ENCODE measurements at places on chromosomes 6 and 20.

DNA sequence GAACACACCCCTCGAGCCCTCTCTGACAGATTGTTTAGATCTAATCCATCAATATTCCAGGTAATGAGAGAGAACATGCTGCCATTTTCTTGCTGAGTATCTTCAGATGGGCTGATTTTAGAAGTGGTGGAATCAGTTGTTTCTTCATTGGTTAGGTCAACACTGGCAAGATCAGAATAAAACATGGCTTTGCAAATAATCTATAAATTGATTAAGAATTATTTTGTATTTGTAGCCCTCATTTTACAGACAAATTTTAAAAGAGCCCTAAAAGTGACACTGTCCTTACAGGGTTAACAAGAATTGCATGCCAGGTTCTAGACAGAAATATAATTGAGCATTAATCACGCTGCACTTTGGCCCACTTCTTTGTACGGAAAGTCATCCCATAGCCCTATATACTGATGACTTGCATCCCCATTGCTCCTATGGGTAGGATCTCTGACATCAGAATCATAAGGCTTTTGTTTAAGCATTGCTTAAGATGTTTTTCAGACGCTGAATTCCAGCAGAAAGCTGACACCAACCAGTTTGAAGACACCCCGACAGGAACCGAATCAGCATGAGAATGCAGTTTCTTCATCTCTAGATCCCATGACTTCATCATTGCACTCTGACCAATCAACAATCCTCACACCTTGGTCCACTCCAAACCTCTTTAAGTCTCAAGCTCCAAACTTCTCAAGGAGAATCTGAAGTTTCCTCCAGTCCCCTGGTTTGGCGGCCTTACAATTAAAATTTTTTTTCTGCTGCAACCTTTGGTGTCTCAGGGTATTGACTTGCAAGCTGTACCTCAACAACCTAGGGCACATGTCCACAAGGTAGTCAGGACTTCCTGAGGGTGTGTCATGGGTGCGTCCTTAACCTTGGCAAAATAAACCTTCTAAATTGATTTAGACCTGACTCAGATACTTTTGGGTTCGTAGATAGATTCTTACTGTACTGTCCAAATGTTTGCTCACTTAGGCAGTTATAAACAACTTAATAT, 7.8 kb downstream of the TDP2 start:
- DNase-seq, result no peak

- no peak for DNase-seq
Measured at GRCh38 chr6:130903007-130903406, 75.8 kb downstream of the SMLR1 start.

GRCh38 chr6:4889701-4890100, 113.5 kb downstream of the CDYL start:
- DNase-seq, result no peak

- DNase-seq, result no peak
Measured at GRCh38 chr6:135522965-135523692, 25.6 kb upstream of the AHI1 start.

GRCh38 chr6:143394389-143394788, 56.1 kb downstream of the ADAT2 start:
- DNase-seq, result no peak

DNA sequence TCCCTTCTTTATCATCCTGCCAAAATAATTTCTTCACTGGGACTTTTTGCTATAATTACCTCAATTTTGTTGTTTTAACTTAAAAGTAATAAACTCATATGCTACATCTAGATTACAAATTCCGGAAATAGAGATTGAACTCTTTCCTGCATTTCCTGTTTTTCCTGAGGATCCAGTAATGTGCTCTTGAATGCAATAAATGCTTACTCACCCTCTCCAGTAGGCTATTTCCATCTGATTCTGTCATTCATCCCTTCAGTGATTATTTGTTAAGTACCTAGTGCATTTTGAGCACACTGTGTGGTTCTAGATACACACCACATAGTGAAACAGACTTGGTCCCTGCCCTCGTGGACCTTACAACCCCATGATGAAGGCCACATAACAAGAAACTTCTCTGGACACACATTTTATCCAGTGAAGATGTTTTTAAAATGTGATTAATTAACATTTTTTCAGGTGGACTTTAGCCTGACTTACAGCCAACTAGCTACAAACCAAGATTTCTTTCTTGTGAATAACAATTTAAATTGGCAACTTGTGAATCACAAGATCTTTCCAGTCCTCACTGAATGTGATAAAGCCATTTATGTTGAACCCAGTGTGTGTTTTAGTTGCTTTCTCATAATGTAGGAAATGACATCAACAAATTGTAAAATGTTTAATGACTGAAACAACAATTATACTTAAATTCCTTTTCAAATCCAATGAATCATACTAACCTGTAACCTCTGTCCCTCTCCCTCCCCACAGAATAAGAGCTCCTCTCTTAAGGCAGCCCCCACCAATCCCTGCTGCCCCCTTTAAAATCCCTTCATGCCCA, 272.3 kb downstream of the KHDC1L start:
- no peak for DNase-seq

DNA sequence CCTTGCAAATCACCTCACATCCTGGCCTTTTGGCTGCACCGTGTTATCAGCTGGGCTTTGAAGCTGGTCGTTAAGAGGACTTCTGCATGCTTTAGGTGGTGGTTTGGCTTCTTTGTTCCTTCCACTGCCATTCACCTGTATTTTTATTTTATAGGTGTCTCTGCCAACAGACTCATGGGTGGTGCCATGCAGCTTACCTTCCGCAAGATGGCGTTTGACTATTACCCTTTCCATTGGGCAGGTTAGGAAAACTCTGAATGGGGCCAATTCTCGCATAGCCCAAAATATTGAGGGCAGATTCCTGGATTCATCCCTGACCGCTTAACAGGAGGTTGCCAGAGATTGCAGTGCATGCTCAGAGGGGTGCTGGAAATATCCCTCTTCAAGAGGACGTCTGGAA, 32.4 kb downstream of the TAF11 start:
- no peak for DNase-seq

DNA sequence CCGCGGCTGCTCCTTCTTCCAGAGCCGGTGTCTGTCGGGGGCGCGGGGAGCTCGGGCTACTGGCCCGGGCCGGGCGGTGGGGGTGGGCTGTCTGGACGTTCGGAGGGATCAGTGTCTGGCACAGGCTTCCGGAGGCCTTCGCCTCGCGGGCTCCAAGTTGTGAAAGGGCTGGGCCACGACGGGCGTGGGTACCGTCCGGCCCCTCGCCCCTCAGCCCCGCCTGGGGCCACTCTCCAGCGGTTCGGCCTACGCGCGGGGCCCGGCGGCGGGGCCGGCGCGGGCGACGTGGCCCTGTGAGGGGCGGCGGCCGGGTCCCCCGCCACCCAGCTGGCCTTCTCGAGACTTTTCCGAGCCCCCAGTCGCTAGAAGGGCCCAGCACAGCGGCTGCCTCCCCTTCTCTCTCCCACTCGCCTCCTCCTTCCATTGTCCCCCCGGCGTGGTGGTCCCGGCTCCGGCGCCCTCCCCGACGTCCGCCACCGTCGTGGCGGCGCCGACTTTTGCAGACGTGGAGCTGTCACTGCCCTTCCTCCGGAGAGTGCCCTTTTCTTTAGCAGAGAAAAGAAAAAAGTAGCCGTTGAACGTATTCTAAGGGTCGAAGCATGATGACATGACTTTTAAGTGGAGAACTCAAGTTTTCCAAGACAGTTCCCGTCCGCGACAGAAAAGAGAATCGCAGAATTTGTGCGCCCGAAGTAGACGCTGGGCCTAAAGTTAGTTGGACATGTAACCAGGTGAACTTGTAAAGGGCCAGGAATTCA, 571 bp downstream of the ITCH start:
- DNase-seq, result no peak

DNA sequence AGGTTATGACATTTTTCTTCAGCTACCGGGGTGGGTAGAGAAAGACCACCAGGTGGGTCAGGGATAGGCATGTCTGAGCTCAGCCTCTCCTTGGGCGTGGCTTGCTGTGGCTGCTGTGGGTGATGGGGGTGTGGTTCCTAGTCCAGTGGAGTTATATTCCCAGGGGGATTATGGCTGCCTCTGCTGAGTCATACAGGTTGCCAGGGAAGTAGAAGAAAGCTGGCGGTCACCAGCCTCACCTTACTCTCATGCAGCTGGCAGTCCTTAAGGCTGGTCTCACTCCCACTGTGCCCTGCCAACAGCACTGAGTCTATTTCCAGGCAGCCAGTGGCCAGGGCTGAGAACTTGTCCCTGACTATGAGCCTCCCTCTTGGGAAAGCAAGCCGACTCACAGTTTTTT, 130.0 kb downstream of the SCP2D1 start:
- DNase-seq, result no peak

- peak; percentile 9 for DNase-seq
Measured at GRCh38 chr20:7926767-7927166, 13.5 kb downstream of the HAO1 start.

GRCh38 chr6:124963831-124964763, 1.9 kb downstream of the RNF217 start:
- no peak for DNase-seq

- no peak for DNase-seq
Measured at GRCh38 chr6:16399158-16399557, 160.8 kb downstream of the GMPR start.

DNA sequence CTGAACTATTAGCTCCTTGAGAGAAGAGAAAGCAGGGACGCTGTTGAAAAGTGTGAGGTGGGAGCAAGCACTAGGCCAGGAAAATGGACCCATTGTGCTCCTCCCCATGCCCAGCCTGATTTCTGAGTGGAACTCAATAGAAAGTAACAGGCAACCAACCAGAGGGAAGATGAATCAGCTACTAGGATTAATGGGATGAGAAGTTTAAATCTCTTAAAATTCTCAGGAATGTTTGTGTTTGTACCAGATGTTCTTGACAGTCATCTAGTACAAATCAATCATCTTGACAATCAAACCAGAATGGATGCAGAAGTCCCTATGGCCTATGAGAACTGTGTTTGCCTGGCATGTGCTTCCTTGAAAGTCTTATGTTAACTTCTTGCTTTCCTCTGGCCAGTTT, 48.9 kb downstream of the HDDC2 start:
- no peak for DNase-seq

GRCh38 chr20:53964067-53964466, 106.3 kb downstream of the BCAS1 start:
- DNase-seq, result no peak

GRCh38 chr6:100946021-100946540, 65.0 kb upstream of the ASCC3 start:
- DNase-seq, result no peak

DNA sequence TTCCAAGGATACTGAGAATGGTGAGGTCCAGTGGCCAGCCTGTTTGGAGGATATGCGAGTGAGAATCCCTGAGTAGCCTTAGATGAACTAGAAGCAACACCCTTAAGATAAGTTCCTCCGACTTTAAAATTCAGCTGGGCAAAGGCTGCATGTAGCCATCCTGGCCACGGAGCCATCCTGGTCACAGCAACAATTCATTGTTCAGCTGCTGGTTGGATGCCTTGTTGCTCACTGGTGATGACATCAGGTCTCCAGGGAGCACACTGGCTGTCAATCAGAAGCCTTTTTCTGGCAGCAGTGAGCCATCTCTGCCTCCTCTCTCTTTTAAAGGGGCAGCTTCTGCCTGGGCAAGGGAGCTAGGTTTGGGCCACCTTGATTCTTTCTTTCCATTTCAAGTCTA, 22.4 kb upstream of the RIMS4 start:
- no peak for DNase-seq

DNA sequence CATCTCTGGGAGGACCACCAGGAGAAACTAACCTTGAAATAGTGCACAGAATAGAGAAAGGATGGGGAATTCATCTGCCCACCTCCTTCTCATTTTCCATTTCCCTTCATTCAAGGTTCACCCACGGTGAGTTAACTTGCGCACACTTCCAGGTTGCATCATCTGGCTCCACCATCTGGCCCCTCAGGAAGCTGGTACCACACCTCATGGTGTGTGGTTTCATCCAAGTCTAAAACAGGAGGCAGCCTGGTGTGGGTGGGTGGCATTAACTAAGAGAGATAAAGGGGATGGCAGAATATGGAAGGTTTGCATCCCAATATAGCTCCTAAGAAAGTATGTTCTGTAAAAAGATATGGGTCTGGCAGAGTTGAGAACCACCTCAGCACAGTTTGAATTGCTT, 3.8 kb downstream of the ZNF334 start:
- DNase-seq, result no peak

DNA sequence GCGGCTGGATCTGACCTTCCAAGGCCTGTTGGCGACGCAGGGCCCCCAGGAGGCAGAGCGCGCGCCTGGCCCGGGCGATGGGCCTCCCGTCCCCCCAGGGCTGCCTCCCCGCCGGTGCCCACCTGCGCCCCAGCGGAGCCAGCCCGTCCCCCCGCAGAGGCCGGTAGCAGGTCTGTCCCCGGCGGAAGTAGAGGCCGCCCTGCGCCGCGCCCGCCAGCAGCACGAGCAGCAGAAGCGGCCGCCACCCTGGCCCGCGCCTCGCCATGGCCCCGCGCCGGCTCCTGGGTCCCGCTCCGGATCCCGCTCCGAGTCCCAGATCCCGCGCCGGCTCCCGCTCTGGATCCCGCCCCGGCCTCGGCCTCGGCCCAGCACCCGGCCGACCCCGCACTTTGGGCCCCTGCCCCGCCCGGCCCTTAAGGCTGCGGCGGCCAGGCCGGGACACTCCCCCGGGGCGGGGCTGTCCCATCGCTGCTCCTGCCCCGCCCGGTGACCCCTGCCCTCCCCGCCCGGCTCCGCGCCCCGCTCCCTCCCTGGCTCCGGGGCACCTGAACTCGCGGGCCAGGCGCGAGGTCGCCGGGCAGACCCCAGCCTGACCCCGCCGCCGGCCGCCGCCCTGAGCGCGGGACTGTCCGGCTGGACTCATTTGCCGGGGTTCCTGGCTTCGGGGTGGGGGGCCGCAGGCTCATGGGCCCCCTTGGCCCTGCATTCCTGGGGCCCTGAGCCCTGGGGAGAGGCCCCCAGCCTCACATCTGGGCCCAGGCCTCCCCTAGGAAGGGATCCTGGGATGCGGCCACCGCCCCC, at the start of gene CTSZ:
CTSZ (minus strand) TSS at position 391 of the 801 bp plus-strand sequence; CDS start at position 265, 126 bp downstream.
- no peak for DNase-seq

GRCh38 chr6:44572346-44572745, 184.8 kb downstream of the CDC5L start:
- no peak for DNase-seq

DNA sequence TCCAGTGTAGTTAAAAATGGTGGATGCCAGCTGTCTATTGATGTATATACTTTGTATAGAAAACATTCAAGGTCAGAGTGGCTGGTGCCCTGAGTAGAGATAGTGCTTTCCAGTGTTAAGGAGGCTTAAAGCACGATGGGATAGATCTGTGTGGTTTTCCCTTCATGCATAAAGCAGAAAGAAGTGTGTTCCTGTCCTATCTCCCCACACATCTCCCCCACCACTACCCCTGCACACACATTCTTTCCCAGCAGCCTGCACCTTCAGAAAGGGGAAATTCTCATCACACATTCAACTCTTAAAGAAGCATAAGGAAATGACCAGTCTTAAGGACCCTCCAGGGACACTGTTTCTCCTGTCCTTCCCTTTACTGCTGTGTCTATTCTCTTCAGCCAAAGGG, 221.7 kb upstream of the TAB2 start:
- DNase-seq, result no peak

- DNase-seq, result peak; percentile 34
Measured at GRCh38 chr20:62136283-62137091, 6.7 kb downstream of the PSMA7 start.

- DNase-seq, result no peak
Measured at GRCh38 chr6:147841547-147842148, 333.2 kb downstream of the SAMD5 start.

All from NCI-H2081 (cell line).